ENCODE measurements at places on chromosomes 11 and 22. TPM values are rescaled to one million over a fixed set of nuclear protein-coding genes. Genes with fewer than 3 reads are reported as not detected.

DNA sequence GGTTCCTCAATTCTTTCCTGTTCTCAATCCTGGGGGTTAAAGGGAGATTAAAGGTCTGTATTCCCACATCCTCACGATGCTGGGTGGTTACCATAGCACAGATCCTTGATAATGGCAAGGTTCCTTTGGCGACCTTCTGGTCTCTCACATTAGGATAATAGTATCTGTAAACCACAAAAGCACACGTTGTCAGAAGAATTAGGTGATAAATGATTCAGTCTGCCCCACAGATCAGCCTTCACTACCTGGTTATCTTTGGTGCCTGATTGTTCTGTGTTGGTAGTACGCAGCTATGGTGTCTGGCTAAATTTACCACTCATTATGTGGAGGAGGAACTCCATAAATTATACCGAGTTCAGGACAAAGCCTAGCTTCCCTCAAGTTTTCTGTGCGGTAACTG is 78.4 kb downstream of the C2CD3 start:
- DNase-seq = no peak

- peak; percentile 82 for DNase-seq
These were observed 15.6 kb downstream of the ARAP1 start for GRCh38 chr11:72736452-72737069.

DNA sequence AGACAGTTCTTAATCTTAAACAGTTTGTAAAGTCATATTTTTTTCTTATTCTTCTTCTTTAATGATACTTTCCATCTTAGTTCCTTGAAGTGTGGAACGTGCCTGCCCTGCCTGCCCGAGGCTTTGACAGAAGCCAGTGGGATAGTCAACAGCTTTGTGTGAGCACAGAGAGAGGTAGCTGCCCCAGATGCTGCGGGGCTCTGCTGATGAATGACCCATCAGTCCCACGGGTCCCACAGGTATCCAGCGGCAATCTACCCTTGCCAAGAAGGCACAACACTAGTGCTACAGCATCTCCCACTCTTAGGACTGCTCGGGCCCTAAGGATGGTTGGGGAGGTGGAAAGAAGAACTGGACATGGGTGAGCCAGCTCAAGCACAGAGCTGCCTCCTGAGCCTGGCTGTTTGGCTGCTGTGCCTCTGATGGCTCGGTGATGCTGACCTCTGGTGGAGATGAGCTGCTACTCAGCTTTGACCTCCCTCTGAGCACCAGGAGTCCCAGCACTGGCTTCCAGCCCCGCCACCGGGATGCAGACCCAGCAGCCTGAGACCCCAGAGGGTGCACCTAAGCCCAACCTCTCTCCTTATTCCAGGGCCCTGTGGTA is 11.8 kb upstream of the APLNR start:
- peak; percentile 79 for DNase-seq

DNA sequence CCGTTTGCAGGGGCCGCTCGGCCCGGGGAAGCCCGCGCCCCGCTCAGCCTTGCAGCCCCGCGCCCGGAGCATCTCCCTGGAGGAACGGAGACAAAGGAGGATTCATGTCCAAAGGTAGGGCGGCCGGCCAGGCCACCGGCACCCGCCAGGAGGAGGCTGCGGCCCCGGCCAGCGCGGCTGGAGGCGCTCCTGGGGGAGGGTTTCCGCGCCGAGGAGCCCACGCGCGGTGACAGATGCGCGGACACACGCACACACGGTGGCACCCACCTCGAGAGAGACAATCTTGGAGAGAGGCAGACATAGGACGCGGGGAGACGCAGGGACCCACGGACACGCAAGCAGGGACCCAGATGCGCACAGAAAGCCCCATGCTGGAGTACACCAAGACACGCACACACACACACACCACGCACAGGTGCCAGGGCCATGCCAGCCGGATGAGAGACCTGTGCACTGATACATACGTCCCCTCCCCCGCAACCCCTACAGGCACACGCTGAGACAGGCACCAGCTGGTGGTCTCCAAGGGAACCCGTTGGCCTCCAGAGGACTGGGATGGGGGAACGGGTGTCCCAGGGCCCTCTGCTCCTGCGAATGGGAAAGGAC is 7.8 kb downstream of the SEPTIN3 start:
- DNase-seq = no peak

The C11orf42 gene
- not detected for polyA plus RNA-seq

- DNase-seq = peak; percentile 58
These were observed 1073.0 kb downstream of the BRD1 start for GRCh38 chr22:48754611-48755058.

DNA sequence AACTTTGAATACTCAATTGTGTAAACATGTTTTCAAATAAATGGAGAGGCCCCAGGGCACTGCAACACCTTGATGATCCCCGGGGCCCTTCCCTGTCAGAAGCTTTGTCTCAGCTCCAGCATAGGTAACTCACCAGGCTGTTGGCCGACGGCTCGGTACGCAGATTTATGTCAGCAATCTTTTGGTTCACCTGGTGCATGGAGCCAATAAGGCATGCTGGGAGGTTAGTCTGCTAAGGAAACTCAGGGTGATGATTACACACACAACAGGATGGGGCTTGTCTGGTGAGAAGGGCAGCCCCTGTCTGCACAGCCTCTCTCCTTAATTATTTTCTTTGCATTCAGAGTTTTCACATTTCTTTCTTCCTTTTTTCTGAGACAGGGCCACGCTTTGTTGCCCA is 10.8 kb downstream of the FAM227A start:
- DNase-seq = no peak

The PRRG4 gene
- 4.8 TPM for polyA plus RNA-seq

- no peak for DNase-seq
These were observed 56.1 kb downstream of the RBFOX2 start for GRCh38 chr22:35972559-35972958.

- DNase-seq = no peak
These were observed 355.7 kb downstream of the CNTN5 start for GRCh38 chr11:99376463-99376862.

GRCh38 chr22:26642465-26643417 is 14.6 kb upstream of the MIAT start:
- no peak for DNase-seq

The IL10RA gene
- 6.7 TPM for polyA plus RNA-seq

The TEX12 gene
- not detected for polyA plus RNA-seq

DNA sequence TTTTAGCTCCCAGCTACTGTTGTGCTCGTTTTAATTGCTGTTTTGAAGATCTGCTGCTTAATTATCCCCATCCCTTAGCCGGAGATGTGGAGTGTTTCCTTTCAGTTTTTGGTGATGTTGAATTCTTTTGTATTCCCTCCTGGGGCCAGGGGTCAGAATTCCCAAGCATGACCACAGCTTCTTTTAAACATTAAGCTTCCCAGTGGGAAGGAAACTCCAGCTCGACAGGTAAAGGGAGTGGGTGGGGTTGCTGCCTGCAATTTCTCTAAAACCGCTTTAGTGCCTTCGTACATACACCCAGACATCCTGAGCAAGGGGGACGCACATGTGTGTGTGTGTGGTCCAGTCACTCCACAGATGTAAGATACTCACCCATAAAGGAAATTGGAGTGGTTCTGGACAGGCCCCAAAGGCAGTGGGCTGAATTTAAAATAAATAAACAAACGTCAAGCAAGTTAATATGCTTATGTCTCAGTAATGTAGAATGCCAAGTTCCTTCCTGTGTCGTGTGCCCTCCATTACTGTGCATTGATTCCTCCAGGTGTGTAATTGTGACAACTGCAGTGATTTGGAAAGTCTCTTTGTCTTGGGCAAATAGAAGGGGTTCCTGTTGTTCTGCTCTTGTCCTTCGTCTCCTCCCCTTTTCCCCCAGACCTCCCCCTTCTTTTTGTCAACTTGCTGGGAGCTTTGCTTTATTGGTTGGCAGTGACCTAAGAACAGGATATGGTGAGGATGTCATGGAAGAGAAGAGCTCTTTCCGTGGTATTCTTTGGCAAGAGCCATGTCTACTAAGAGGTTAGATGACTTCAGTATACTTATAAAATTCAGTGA is 19.2 kb upstream of the ADSL start:
- DNase-seq = no peak

DNA sequence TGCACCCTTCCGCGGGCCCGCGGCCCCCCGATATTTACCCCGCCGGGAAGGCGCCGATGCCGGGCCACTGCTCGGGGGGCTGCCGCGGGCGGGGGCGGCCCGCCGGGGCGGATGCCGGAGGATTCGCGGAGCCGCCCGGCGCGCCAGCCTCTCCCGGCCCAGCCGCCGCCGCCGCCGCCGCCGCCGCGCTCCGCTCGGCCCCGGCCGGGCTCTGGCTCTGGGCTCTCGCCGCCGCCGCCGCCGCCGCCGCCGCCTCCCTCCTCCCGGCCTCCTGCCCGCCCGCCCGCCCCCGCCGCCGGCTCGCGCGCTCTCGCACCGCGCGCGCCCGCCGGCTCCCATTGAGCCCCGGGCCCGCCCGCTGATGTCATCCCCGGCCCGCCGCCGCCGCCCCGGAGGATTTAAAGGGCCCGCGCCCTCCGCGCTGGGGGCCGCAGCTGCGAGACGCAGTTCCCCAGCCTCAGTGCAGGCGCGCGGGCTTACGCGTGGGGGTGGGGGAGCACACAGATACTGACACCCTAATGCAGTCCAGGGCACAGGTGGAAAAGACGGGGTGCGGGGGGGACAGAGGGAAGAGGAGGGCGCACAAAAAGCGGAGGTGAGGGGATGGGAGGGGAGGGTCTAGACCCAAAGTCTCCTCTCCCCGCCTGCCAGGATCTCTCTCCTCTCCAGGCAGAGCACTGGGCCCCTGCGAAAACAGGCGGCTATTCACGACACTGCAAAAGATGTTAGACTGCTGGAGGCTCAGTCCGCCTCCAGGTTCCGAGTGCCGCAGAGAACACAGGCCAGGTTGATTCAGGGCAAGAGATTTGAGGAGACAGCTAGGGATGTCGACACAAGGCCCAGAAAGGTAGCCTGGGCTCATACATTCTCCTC is at the start of gene CSNK1E:
Gene CSNK1E, minus strand, starts transcription at position 312 of the 873 bp plus-strand sequence. CDS start 3,276 bp downstream, outside the sequence.
- peak; percentile 91 for DNase-seq

DNA sequence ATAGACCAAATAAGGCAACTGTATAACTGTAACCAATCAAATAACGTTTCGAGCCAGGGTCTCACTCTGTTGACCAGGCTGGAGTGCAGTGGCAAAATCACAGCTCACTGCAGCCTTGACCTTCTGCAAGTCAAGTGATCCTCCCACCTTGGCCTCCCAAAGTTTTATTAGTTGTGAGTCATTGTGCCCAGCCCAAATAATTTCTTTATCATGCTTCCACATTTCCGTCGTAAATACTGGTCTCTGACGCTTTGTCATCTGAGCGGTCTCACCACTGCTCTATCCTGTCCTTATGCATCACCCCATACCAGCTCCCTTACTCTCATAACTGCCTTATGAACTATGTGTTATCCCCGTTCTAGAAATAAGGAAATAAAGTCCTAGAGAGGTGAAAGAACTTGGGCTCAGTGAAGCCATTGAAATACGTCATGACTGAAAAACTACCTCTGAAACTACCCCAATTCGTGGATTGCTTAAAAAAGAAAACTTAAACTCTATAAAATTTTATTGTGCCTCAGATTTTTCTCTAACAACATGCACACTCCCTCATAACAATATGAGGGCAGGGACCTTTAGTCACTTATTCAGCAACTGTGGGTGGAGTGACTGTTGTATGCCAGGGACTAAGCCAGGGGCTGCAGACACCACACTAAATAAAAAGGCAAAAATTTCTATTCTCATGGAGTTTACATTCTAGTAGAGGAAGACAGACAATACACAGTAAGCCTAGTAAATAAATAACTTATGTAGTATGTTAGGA is 15.8 kb upstream of the RTN4RL2 start:
- no peak for DNase-seq

- DNase-seq = no peak
These were observed 7.5 kb downstream of the BDNF start for GRCh38 chr11:27692781-27693180.

- DNase-seq = no peak
These were observed 31.0 kb downstream of the NAP1L4 start for GRCh38 chr11:2961080-2961479.

The IFTAP gene
- polyA plus RNA-seq = 19.9 TPM

DNA sequence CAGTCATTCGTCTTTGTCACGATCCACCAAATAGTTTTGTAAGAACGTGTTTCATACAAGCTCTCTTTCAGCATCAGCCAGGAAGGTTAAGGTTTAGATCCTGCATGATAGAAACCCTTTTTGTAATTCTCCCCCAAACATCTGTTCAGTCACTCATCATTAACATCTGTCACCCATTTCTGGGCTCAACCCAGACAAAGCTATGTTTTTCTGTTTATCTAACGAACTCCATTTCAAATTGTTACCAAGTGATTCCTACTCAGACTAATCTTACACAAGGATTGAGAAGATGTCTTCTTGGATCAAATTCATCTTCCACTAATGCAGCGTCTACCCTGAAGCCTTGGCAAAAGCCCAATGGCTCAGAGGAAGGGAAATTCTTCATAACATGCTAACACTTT is 58.8 kb downstream of the FZD4 start:
- no peak for DNase-seq

DNA sequence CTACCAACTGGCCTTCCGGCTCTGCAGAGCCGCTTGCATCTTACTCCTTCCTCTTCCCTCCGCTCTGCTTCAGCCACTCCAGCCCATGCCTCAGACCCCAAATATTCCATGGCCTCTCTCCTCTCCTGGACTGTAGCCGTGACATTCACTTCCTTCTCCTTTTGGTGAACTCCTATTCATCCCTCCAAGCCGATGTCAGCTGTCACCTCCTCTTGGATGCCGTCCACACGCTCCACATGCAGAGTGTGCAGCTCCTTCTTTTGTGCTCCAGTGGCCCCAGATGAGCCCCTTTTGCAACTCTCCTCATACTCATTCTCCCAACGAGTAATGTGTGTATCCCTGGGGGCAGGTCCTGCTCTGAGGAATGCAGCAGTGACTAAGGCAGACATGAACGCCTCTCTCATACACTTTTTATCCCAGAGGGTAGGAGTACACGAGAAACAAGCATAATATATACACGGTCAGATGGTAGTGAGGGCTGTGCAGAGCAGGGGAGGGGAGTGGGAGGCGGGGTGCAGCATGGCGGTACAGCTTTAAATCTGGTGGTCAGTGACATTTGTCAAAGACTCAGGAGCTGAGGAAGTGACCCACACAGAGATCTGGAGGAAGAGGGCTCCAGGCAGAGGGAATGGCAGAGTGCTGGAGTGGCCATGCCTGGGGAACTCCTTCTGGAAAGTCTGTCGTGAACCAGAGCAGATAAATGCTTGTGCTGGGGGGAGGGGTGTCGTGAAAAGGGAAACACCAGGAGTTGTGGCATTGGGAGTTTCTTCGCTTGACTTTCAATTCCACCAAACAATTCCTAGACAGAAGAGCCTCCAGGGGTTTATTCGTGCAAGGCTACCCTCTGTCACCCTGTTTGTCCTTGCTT is 83.8 kb upstream of the ATXN10 start:
- DNase-seq = no peak

DNA sequence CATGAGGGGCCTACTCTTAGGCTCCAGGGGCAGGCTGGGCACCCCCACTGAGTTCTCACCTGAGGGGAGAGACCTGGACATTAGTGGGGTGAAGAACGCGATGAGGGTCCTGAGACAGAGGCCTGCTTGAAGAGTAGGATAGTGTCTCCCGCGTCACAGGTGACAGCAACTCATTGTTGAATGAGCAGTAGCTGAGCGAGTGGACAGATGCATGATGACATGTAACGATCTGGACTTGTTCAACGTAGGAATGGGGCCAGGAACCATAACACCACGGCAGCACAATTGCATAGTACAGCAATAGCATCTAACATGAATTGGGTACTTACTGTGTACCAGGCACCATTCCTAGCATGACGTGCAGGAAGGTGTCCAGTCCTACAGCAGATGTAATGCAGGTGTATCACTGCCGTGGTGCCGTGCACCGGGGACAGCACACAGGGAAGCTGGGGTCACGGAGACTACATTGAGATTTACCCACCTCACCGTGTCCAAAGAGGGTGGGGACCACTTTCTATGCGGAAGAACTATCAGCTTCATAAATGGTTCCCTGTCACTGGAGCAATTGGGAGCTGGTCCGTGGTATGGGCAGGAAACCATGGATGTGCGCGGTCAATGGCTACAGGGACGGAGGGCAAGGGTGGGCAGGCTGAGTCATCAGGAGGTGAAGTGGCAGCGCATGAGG is 1019.1 kb downstream of the TBC1D22A start:
- DNase-seq = no peak

The MED15 gene
- polyA plus RNA-seq = 37.5 TPM

All from sigmoid colon (tissue), 7 donors.